ENCODE measurements at places on chromosomes 3 and 15.

GRCh38 chr3:23094412-23094811 is 108.7 kb upstream of the UBE2E2 start:
- no peak for DNase-seq

DNA sequence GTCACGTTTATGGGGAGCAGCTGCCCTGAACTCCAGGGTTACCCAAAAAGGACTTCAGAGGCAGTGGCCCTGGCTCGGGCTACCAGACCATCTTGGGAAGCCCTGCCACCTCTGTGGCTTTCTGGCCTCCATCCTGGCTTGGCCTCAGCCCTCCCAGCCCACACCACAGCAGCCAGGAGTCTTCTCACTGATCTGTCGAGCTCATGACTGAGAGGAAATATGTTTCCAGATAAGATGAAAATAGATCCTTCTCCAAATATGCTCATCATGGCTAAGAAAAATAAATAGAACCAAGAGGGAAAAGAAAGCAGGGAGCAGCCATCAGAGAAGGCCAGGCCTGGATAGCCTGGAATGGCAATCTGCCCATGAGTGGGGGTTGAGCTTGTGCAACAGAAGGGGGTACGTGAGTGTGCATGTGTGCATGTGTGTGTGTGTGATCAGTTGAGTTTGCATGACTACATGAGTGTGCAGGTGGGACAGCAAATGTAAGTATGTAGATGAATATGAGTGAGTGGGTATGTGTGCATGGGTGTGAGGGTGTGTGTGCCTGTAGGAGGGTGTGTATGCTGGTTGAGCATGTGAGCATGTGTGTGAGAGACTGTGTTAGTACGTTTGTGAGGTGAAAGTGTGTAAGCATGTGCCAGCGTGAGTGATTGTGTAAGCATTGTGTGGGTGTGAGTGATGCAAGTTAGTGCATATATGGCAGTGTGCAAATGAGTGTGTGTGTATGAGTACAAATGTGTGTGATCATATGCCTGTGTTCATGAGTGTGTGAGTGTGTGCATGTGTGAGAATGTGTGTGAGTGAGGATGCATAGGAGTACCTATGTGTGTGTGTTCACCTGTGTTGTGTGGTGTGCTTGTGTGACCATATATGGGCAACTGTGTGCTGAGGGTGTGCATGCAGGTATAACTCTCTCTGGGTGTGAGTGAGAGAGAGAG is 9.9 kb upstream of the RFT1 start:
- no peak for DNase-seq

GRCh38 chr15:46315434-46315833 is 680.6 kb downstream of the SQOR start:
- no peak for DNase-seq

- no peak for DNase-seq
These were observed 226.9 kb downstream of the ZNF385D start for GRCh38 chr3:21524133-21524532.

DNA sequence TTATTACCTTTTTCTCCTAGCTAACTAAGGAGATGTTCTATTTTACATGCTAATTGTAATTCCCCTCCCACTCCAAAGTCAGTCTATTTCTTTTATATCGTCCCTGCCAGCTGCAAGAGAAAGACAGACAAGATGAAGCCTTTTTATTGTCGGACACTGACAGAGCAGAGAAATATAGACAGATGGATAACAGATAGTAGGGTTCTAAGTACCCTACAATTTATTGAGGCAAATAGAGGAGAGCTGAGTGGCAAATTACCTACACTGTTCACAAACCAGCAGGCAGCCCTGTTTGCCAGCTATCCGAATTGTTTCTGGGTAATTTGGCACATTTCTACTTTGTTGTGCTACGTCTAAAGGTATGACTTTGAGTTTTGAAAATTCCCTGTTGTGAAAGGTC is 392.3 kb upstream of the ZNF717 start:
- DNase-seq, result no peak

DNA sequence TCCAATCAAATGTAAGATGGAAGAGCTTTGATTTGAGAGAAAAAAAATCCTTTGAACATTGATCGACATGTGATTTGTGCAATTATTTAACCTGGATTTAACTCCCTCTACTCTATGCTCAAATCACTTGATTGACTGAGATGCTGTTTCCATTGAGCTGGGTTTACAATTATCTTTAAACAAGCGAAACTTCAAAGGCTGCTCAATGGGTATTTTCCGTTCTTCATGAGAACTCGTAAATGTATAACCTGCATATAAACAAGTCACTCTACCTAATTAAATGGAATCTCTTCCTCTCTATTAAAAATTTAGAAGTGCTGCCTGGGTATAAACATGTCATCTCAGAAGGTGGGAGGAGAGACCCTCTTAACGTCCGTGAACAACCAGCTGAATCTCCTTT is 71.9 kb downstream of the ANXA2 start:
- DNase-seq, result no peak
